Astrocyte (in vitro differentiated cells and primary cell): ENCODE measurements at places on chromosomes 12 and 14. TPM values are rescaled to one million over a fixed set of nuclear protein-coding genes. Genes with fewer than 3 reads are reported as not detected.

DNA sequence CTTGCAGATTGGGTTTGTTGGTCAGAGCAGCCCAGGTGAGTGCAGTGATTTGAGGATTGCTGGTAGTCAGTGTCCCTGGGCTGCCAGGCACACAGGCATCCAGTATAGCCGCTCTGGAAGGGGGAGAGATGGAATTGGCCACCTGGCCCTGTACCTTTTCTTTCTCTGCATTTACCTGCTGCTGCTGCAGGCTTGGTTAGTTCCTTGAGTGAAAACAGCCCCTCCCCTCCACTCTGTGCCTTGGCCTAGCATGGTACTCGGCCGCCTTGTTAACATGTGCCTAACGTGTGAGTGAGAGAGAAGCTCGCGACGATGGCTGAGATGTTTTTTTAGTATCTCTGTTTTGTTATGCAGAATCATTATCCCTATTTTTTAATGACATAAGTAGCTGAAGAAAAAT is 49.3 kb upstream of the AMN start:
- no peak for DNase-seq
- H3K4me3 ChIP-seq = no peak overlapping the region
- peaks cover 2% of the 10 kb centered on the region for H3K4me1 ChIP-seq
- H3K27ac ChIP-seq = no peak overlapping the region
- no peaks in the 10 kb centered on the region for H3K27me3 ChIP-seq

- H3K4me1 ChIP-seq = no peaks in the 10 kb centered on the region
- no peak overlapping the region for H3K27ac ChIP-seq
- H3K27me3 ChIP-seq = no peaks in the 10 kb centered on the region
- no peak for DNase-seq
- no peak overlapping the region for H3K4me3 ChIP-seq
Measured at GRCh38 chr14:105224845-105225570, 23.3 kb upstream of the BTBD6 start.

- no peaks in the 10 kb centered on the region for H3K27me3 ChIP-seq
- H3K27ac ChIP-seq = peak overlapping the region; percentile 34
- peak; percentile 71 for DNase-seq
- no peak overlapping the region for H3K4me3 ChIP-seq
- H3K4me1 ChIP-seq = peaks cover 47% of the 10 kb centered on the region
- H3K36me3 ChIP-seq = no peaks in the 10 kb centered on the region
Measured at GRCh38 chr14:52351233-52352060, 37.3 kb downstream of the PTGER2 start.

DNA sequence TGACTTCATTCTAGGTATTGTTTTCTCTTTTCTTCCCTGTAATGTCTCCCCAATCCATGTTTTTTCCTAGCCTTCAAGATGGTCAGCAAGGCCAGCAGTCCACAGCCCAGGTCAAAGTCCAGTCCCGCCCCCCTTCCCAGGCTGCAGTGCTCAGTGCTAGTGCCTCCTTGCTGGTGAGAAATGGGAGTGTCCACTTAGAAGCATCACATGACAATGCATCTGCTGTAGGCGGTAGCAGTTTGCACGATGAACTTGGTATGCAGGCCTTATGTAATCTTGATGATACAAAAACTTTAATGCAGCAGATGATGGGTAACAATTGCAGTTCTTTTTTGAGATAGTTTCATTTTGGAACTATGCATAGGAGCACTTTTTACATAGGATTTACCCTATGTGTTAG is 88.4 kb downstream of the PCNX1 start:
- H3K4me1 ChIP-seq = no peaks in the 10 kb centered on the region
- no peak overlapping the region for H3K27ac ChIP-seq
- H3K27me3 ChIP-seq = no peaks in the 10 kb centered on the region
- DNase-seq = no peak

GRCh38 chr12:121132601-121133481 is at the start of gene P2RX7:
TSS of gene P2RX7 (plus strand) at chr12:121132876. CDS start at chr12:121132971, 95 bp downstream.
- H3K4me1 ChIP-seq = peaks cover 7% of the 10 kb centered on the region
- peak; percentile 26 for DNase-seq
- peaks cover 13% of the 10 kb centered on the region for H3K27me3 ChIP-seq
- H3K4me3 ChIP-seq = peak within 1 kb of the TSS; percentile 47
- no peaks in the 10 kb centered on the region for H3K36me3 ChIP-seq

GRCh38 chr12:108210001-108210400 is 80.9 kb downstream of the WSCD2 start:
- H3K4me1 ChIP-seq = no peaks in the 10 kb centered on the region
- H3K36me3 ChIP-seq = no peaks in the 10 kb centered on the region
- no peak for DNase-seq
- no peak overlapping the region for H3K4me3 ChIP-seq
- no peak overlapping the region for H3K27ac ChIP-seq

DNA sequence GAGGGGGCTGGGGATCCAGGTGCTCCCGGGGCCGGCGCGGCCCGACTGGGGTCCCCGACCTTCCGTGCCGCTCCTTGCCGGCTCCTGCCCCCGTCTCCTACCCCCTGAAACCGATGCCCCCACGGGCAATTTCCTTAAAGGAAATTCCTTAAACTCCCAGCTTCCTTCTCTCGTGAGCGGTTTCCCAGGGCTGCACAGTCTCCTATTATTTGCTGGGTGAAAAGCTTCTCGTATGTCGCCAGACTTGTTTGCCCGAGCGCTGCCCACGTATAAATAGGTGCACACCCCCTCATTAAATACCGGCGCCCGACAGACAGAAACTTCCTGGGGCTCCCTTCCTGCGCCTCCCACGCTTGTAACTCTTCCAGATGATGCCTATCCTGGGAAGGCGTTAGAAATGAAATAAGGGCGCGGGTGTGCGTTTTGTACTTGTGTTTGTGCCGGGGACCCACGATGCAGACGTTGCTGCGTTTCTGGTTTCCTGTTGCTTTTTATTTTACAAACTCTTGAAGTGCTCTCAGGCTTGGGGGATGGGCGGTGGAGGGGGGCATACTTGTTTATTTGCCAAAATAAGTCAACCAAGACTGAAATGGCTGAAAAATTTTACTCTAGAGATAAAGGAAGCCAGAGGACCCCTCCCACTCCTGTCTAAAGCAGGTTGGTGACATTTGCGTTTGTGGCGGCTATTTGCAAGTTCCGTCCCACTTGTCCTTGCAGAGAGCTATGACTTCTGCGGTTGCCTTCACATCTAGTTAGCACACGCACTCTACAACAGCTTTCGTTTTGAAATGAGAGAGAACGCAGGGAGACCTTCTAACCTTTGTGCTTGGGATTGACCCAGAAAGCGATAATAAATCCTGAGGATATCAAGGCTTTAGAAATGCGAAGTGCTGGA is 1.0 kb downstream of the HIP1R start:
- H3K27me3 ChIP-seq = no peaks in the 10 kb centered on the region
- no peak for DNase-seq
- no peak overlapping the region for H3K27ac ChIP-seq
- peaks cover 14% of the 10 kb centered on the region for H3K4me1 ChIP-seq
- peak overlapping the region; percentile 73 for H3K4me3 ChIP-seq

- DNase-seq = peak; percentile 95
- peak overlapping the region; percentile 74 for H3K27ac ChIP-seq
- no peaks in the 10 kb centered on the region for H3K36me3 ChIP-seq
- no peak overlapping the region for H3K4me3 ChIP-seq
- H3K4me1 ChIP-seq = peaks cover 11% of the 10 kb centered on the region
Measured at GRCh38 chr12:106288494-106289195, 13.9 kb upstream of the TCP11L2 start.

DNA sequence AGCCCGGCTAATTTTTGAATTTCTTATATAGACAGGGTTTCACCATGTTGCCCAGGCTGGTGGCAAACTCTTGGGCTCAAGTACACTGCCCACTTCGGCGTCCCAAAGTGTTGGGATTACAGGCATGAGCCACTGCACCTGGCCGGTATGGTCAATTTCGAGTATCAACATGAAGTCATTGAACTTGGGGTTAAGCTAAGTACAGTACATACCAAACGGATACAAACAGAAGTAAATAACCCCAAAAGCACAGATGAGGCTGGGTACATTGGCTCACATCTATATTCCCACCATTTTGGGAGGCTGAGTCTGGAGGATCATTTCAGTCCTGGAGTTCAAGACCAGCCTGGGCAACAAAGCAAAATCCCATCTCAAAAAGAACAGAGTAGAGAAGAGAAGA is 13.0 kb upstream of the PSMD9 start:
- no peak overlapping the region for H3K27ac ChIP-seq
- DNase-seq = no peak
- peaks cover 6% of the 10 kb centered on the region for H3K4me1 ChIP-seq
- no peak overlapping the region for H3K4me3 ChIP-seq

GRCh38 chr12:51021694-51022093 is 4.5 kb downstream of the SLC11A2 start:
- H3K4me1 ChIP-seq = peaks cover 21% of the 10 kb centered on the region
- DNase-seq = no peak
- H3K27ac ChIP-seq = no peak overlapping the region
- H3K27me3 ChIP-seq = no peaks in the 10 kb centered on the region

DNA sequence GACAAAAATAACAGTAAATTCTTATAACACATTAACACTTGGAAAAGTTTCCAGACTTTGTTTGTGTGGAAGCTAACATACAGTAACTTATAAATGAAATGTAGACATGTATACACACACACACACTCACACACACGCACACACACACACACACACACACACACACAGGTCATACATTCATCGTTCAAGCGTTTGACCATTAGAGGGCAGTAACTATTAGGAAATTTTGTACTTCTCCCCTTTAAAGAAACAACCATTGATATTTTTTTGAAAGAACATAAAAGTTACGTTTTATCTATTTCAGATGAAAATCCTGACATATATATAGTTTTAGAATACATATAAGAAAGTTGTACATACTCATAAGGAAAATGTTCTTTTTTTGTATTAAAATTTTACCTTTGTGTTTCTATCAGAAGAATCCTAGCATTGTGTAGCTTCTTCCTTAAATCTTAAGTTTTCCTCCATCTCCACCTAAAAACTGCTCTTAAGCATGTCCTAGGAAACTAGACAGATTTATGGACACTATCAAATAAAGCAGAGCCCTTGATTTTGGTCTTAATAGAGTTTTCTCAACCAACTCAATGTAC is 29.0 kb downstream of the PTPRQ start:
- H3K36me3 ChIP-seq = no peaks in the 10 kb centered on the region
- peaks cover 3% of the 10 kb centered on the region for H3K4me1 ChIP-seq
- no peak overlapping the region for H3K27ac ChIP-seq

DNA sequence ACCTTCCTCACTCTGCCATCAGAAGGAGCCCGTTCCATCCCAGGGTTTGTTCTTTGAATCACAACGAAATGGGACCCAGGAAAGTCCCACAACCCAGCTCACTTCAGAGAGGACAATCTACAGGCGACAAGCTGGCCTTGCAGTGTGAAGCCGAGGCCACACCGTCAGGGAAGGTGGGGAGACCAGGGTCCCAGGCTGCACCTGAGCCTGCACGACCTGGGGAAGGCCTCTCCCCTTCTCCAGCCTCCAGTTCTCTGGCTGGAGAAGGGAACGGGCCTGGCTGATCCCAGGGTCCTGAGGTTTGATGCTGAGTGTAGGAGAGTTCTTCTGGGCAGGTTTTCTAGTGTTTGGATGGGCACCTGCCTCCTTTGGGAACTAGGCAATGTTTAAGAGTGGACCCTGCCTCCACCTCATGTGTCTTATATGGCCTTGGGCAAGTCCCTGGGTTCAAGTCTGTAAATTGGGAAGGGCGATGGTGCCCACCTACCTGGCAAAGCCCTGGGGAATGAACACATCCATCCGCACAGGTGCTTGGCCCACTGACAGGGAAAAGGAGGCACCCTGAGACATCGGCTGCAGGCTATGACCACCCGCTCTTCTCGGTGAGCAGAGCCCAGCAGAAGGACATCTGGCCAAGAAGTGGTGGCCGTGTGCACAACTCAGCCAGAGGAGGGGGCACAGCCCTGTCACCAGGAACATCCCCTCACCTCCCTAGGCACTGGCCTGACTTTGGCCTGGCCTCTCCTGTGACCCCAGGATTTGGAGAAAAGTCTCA is 77.9 kb upstream of the BCL11B start:
- H3K36me3 ChIP-seq = no peaks in the 10 kb centered on the region
- no peak overlapping the region for H3K27ac ChIP-seq
- no peak for DNase-seq
- H3K27me3 ChIP-seq = no peaks in the 10 kb centered on the region

GRCh38 chr12:122471324-122472226 is 29.2 kb downstream of the ZCCHC8 start:
- H3K36me3 ChIP-seq = peaks cover 31% of the 10 kb centered on the region
- H3K27ac ChIP-seq = peak overlapping the region; percentile 65
- H3K4me3 ChIP-seq = no peak overlapping the region
- H3K27me3 ChIP-seq = no peaks in the 10 kb centered on the region
- DNase-seq = peak; percentile 56

DNA sequence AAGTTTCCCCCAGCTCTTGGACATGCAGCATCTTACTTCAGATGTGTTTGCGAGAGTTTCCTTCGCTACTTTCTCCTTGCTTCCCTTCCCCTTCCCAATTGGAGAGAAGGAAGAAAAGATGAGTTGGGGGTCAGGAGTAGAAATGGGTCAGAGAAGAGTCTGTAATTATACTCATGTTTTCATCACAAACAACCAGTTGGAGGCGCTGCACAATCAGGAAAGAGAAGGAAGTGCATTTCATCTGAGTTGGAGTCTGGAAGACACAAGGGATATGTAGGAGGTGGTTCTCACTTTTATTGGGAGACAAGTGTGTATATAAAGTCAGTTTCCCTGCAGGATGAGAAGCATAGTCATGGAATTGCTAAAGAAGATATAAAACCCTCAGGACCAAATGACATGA is 31.3 kb upstream of the VSX2 start:
- H3K27me3 ChIP-seq = peaks cover under 1% of the 10 kb centered on the region
- no peak overlapping the region for H3K4me3 ChIP-seq
- no peaks in the 10 kb centered on the region for H3K4me1 ChIP-seq
- no peak overlapping the region for H3K27ac ChIP-seq
- H3K36me3 ChIP-seq = peaks cover 3% of the 10 kb centered on the region

- H3K4me1 ChIP-seq = no peaks in the 10 kb centered on the region
- no peaks in the 10 kb centered on the region for H3K27me3 ChIP-seq
- no peak overlapping the region for H3K4me3 ChIP-seq
- no peaks in the 10 kb centered on the region for H3K36me3 ChIP-seq
Measured at GRCh38 chr14:38186216-38186615, 21.5 kb upstream of the SSTR1 start.

DNA sequence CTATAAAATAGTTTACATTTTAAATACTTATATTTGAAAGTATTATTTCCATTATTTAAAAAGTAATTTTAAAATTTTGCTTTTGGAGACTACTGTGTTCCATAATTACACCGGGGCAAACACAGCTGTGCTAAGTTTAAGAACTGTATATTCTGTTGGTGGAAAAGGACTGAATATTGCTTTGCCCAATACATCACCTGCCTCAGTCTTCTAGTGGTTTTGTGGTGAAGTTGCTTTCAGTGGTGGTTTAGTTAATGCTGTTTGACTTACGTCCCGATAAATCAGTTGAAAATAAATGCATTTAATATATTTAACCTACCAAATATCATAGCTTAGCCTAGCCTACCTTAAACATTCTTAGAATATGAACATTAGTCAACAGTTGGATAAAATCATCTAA is 23.4 kb downstream of the FBXO34 start:
- no peak overlapping the region for H3K4me3 ChIP-seq
- DNase-seq = no peak
- H3K36me3 ChIP-seq = no peaks in the 10 kb centered on the region
- H3K27me3 ChIP-seq = no peaks in the 10 kb centered on the region

- no peak overlapping the region for H3K27ac ChIP-seq
- H3K36me3 ChIP-seq = no peaks in the 10 kb centered on the region
- H3K4me1 ChIP-seq = no peaks in the 10 kb centered on the region
- no peaks in the 10 kb centered on the region for H3K27me3 ChIP-seq
- H3K4me3 ChIP-seq = no peak overlapping the region
Measured at GRCh38 chr12:98058838-98059237, 456.6 kb upstream of the TMPO start.

GRCh38 chr12:44127966-44128710 is 292.3 kb downstream of the TMEM117 start:
- H3K4me1 ChIP-seq = no peaks in the 10 kb centered on the region
- no peaks in the 10 kb centered on the region for H3K36me3 ChIP-seq

EMP1 gene
- 57.6 and 71.7 TPM in 2 replicates for total RNA-seq

MON2 gene
- 38.8 and 39.7 TPM in 2 replicates for total RNA-seq

PRKD1 gene
- total RNA-seq = 5.9 and 6.7 TPM in 2 replicates

IKZF4 gene
- 5.6 and 6.9 TPM in 2 replicates for total RNA-seq

RIPK3 gene
- total RNA-seq = 0.58 and 0.95 TPM in 2 replicates

FOXM1 gene
- 3.9 and 7.1 TPM in 2 replicates for total RNA-seq

RITA1 gene
- 20.9 and 23.5 TPM in 2 replicates for total RNA-seq
